Stomach (tissue), 19 donors: ENCODE measurements at places on chromosomes 5 and 9. TPM values are rescaled to one million over a fixed set of nuclear protein-coding genes. Genes with fewer than 3 reads are reported as not detected.

FGF1 gene
- total RNA-seq, result 1.0 TPM

CAMK2A gene
- not detected for total RNA-seq

IGFBPL1 gene
- total RNA-seq, result 1.7 TPM

MYMK gene
- total RNA-seq, result not detected

CEP120 gene
- total RNA-seq, result 27.5 TPM

PCDHB14 gene
- total RNA-seq, result not detected

SLC2A6 gene
- total RNA-seq, result 1.3 TPM

DNA sequence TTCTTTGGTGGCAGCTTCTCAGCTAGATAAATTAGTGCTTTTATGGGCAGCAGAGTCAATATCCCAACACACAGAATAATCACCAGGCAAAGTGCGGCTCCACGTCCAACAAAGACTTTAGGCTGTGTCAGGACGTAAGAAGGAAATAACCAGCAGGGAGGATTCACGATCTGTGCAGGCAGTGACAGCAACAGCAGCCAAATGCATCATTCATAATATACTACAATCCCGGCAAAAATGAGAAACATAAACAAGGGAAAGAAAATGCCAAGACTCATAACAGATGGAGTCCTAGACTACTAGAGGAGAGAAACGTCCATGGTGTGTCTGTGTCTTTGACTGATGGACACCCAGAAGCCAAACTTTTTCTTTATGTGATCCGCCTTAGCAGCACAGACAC is 100.7 kb downstream of the LMNB1 start:
- no peak for DNase-seq

DNA sequence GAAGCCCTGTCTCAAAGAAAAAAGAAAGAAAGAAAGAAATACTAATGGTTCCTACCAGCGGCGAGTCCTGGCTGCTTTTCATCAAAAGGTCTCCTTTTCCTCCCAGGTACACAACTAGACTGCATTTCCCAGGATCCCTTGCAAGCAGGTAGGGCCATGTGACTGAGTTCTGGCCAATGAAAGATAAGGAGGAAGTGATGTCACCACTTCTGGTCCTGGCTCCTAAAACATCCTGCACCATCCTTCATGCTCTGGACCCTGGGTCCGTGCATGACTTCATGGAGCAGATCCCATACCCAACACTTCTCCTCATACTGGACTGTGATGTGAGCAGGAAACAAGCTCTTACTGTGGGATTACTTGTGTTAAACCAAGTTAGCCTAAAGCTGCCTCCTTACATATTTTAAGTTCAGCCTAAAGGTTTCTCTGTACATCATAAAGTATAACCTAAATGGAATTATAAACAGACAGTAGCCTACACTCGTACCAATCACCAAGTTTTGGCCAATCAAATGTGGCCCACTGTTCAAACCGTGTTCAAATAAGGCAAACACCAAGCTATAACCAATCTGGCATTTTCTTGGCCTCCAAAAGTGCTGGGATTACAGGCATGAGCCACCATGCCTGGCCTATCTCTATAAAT is 30.2 kb upstream of the FUBP3 start:
- no peak for DNase-seq

- DNase-seq, result no peak
Observed at GRCh38 chr5:1014346-1014745, 5.7 kb downstream of the NKD2 start.

GRCh38 chr9:105251733-105252404 is 7.4 kb downstream of the SLC44A1 start:
- no peak for DNase-seq

GRCh38 chr5:88666761-88667495 is 216.1 kb downstream of the MEF2C start:
- peak; percentile 24 for DNase-seq

GRCh38 chr5:14572385-14572784 is 9.2 kb upstream of the OTULINL start:
- no peak for DNase-seq

GRCh38 chr5:33854733-33855151 is 37.0 kb downstream of the ADAMTS12 start:
- no peak for DNase-seq

- peak; percentile 65 for DNase-seq
Observed at GRCh38 chr5:149561848-149562247, 10.6 kb upstream of the CSNK1A1 start.
